ENCODE measurements at places on chromosomes 6 and 20.

- no peak for DNase-seq
Measured at GRCh38 chr6:42049116-42049809, 1.1 kb upstream of the TAF8 start.

GRCh38 chr6:157163434-157164159 is 159.7 kb downstream of the TMEM242 start:
- DNase-seq = no peak

GRCh38 chr6:73258721-73259120 is 4.3 kb downstream of the KHDC1 start:
- no peak for DNase-seq

GRCh38 chr6:165249808-165250207 is 59.6 kb downstream of the C6orf118 start:
- DNase-seq = no peak

DNA sequence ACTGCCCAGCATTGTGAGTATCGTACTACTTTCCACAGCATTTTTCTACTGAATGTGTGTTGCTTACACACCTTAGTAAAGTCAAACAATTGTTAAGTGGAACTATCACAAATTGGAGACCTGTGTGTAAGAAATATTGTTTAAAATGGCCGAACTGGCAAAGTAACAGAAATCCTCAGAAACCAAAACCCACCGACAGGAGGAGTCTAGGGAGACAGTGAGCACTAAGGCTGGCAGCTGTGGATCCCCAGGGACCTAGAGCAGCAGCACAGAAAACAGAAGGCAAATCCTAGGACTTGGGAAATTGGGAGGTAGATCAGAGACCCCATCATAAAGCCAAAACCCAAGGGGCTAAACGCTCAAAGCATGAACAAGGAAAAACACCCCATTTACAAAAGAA is 69.9 kb downstream of the SESN1 start:
- no peak for DNase-seq

- DNase-seq = peak; percentile 62
Measured at GRCh38 chr20:6140947-6141346, 18.1 kb upstream of the FERMT1 start.

GRCh38 chr20:50690650-50691572 is at the start of gene RIPOR3:
Gene RIPOR3 (minus strand): TSS chr20:50691542. CDS start chr20:50691128, 414 bp downstream.
- DNase-seq = no peak

DNA sequence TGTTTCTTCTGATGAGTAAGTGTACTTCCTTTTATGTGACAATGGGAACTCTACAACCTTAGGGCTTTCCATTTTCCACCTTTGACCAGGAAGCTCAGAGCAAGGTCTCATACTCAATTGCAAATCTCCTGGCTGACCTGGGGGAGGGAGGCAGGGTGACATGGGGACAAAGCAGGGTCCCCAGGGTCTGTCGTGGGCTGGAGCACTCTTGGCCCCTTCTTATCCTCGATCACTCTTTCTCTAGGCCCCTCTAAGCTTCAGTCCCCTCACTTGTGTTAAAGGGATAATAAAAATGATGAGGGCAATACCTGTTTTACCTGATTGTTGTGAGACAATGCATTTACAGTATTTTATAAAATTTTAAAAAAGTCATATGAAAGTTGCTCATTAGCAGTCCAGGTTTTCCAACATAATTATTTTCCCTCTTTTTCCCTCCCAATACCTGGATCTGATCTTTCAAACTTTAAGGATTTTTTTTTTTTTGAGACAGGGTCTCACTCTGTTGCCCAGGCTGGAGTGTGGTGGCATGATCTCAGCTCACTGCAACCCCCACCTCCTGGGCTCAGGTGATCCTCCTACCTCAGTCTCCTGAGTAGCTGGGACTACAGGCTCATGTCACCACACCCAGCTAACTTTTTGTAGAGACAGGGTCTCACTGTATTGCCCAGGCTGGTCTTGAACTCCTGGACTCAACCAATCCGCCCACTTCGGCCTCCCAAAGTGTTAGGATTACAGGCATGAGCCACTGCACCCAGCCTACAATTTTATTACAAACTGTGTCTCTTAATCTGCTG is 8.4 kb upstream of the FAM83C start:
- DNase-seq = no peak

DNA sequence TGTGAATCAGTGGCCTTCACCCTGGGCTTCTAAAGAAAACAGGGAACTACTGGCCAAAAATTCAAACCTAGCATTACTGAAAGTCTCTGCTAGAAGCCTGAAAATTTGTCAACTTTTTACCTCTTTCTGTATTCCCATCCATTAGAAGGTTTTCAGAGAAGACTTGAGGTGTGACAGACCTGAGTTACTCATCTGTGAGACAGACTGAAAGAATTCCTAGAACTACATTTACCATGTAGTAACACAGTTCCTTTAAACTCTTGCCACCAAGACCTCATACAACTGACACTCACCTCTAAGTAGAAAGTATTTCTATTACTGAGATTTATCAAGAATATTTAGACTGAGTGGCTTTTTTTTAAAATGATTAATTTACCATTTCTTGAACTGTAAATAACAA is 4.5 kb downstream of the DPM1 start:
- DNase-seq = no peak

DNA sequence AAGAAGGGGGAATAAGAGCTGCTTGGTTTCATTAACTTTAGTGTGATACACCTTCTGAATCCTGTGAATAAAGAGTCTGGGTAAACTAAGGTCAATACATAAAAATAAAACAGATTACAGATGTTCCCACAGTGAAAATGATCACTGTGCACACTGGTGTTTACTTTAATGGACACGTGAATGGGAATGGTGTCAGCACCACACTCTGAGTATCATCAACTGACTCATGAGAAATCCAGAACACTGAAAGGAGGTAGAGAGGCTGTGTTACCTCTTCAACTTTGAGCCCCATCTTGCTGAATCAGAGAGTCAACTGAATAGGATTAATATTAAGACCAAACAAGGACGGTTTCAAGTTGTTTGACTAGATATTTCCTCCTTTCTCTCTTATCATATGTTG is 75.0 kb downstream of the ELOVL4 start:
- no peak for DNase-seq

DNA sequence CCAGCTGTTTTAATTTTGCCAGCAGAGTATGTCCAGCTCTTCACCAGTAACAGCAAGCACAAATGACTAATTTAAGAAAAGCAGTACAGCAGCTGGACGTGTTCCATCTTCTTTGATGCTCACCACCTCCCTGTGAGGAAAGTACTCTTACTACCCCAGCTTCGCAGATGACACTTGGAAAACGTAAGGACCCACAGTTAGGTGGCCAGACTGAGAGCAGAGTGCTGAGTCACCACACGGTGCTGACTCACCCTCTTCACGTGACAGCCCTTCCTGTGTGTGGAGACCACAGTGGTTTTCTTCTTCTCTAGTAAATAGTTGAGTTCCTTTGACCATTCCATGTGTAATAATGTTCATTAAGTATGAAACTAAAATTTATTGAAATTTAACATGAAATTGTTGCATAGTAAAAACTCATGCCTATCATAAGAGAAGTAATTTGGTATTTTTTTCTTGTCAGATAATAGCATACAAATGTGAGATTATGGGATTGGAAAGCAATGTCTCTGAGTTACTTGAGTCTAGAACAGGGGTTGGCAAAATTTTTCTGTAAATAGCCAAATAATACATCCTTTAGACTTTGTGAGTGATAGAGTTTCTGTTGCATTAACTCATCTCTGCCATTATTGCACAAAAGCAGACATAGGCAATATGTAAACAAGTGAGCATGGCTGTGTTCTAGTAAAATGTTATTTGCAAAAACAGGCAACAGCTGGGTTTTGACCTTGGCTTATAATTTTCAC is 76.6 kb downstream of the SLX4IP start:
- peak; percentile 88 for DNase-seq

DNA sequence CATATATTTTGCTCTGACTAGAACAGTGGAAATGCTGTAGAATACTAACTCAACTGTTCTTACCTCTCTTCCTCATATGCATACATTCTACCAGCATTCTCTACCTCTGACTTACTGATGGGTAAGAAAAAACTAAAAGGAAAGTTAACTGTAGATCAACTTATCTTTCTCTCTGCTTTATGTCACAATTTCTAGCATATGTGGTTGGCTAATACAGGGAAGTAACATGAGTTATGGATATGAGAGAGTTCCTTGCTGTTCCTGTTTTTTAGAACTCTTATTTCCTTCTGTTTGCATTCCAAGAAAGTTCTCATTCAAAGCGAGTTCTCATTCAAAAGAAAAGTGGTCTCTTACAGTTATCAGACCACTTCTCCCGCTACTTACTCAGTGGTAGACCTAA is 226.8 kb upstream of the SGK1 start:
- no peak for DNase-seq

All from osteocyte (in vitro differentiated cells).